K562 (cell line): ENCODE measurements at places on chromosomes 4 and X. TPM values are rescaled to one million over a fixed set of nuclear protein-coding genes. Genes with fewer than 3 reads are reported as not detected.

Gene TET2
- total RNA-seq: 7.0 and 8.6 TPM in 2 replicates

GRCh38 chrX:13258052-13258444, 61.8 kb downstream of the ATXN3L start:
- no peak overlapping the region for H3K4me3 ChIP-seq
- no peak overlapping the region for H3K27ac ChIP-seq
- no peak for DNase-seq

- H3K36me3 ChIP-seq: no peaks in the 10 kb centered on the region
- peaks cover 65% of the 10 kb centered on the region for H3K27me3 ChIP-seq
- no peak overlapping the region for H3K27ac ChIP-seq
- no peaks in the 10 kb centered on the region for H3K4me1 ChIP-seq
These were observed 10.5 kb downstream of the MSX1 start for GRCh38 chr4:4869731-4870571.

DNA sequence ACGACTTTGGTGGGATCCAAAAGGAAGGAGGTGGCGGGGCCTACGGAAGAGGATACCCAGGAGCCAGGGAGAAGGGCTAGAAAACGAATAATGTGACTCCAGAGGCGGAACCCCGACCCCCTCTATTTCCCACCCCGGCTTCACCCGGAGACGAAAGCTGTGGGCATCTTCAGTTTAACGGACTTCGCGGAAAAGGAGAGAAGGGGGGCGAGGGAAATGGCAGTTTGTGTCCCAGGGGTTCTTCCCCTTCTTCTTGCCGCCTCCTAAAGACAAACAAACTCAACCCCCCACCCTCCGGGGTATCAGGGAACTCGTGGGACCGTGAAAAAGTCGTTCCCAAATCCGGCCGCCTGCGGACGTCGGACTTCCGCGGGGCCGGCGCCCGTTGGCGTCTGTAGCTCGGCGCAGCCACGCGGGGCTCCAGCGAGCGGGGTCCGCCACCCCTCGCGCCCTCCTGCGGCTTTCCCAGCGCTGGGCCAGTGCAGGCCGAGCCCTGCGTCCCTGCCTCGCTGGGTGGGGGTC, 3.6 kb upstream of the LEF1 start:
- peaks cover 2% of the 10 kb centered on the region; the same call in 2 of the 3 replicates for H3K4me1 ChIP-seq
- no peak overlapping the region for H3K4me3 ChIP-seq
- no peaks in the 10 kb centered on the region; the same call in 2 of the 3 replicates for H3K36me3 ChIP-seq

Gene PNMA6F
- not detected in 2 replicates for total RNA-seq

DNA sequence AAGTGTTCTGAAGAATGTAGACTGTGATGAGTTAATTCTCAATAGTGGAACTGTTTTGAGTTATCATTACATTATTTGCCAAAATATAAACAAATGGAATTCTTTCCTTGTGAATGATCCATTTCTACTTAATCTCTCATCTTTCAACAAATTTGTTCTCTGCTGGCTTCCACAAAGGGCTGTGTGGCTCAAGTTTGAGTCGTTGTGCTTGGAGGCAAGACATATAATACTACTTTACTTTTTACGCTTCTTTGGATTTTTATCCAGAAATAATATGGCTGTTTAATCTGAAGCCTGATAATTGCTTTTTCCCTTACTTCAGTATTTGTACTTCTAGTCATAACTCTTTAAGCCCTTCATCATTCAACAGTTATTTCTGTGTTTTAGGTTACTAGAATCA, 169.5 kb downstream of the ARHGAP10 start:
- no peaks in the 10 kb centered on the region for H3K36me3 ChIP-seq
- no peak overlapping the region for H3K27ac ChIP-seq
- H3K4me1 ChIP-seq: no peaks in the 10 kb centered on the region
- no peaks in the 10 kb centered on the region for H3K27me3 ChIP-seq
- no peak for DNase-seq

- H3K4me3 ChIP-seq: no peak overlapping the region
- H3K27ac ChIP-seq: no peak overlapping the region
- H3K4me1 ChIP-seq: no peaks in the 10 kb centered on the region
These were observed 205.2 kb downstream of the CHIC1 start for GRCh38 chrX:73768160-73768559.

DNA sequence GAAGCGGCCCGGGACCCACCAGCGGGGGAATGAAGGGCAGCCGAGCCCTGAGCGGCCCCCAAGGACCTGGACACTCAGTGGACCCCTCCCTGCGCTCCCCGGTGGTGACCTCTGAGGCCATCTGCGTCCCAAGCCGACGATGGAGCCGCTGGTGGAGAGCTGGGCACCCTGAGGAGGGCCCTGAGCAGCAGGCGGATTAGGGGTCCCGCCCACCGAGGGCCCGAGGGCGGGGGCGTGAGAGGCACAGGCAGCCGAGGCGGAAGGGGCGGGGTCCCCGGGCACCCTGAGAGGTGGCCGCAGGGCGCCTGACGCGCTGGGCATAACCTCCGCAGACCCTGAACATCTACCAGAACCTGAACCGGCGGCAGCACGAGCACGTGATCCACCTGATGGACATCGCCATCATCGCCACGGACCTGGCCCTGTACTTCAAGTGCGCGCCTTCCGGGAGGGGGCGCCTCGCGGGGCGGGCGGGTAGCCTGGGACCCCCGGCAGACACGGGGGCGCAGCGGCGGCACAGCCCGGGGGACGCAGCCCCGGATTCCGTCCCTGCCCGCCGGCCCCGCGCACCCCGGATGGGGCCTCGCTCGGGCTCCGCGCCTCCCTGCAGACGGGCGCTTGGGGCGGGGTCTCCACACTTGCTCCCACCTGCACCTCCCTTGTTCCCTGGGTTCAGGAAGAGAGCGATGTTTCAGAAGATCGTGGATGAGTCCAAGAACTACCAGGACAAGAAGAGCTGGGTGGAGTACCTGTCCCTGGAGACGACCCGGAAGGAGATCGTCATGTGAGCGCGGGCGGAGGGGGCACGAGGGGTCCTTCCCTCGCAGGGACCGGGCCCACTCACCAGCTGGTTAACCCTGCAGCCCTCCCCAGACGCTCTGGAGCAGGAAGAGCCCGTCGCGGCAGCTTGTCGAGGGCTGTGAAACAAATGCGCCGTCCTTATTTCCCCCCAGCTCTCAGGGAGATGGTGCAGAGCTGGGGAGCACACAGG, 10.3 kb downstream of the ATP5ME start:
- no peaks in the 10 kb centered on the region for H3K4me1 ChIP-seq
- no peak overlapping the region for H3K4me3 ChIP-seq
- no peak overlapping the region for H3K27ac ChIP-seq

- no peaks in the 10 kb centered on the region for H3K27me3 ChIP-seq
- no peak for DNase-seq
- H3K4me1 ChIP-seq: no peaks in the 10 kb centered on the region
- no peak overlapping the region for H3K27ac ChIP-seq
- H3K4me3 ChIP-seq: no peak overlapping the region
These were observed 36.0 kb downstream of the LHFPL1 start for GRCh38 chrX:112643721-112644120.

Gene SRP72
- 202 and 205 TPM in 2 replicates for total RNA-seq

Gene HELT
- not detected in 2 replicates for total RNA-seq

Gene SHROOM2
- not detected in 2 replicates for total RNA-seq

Gene GIMD1
- total RNA-seq: not detected in 2 replicates

DNA sequence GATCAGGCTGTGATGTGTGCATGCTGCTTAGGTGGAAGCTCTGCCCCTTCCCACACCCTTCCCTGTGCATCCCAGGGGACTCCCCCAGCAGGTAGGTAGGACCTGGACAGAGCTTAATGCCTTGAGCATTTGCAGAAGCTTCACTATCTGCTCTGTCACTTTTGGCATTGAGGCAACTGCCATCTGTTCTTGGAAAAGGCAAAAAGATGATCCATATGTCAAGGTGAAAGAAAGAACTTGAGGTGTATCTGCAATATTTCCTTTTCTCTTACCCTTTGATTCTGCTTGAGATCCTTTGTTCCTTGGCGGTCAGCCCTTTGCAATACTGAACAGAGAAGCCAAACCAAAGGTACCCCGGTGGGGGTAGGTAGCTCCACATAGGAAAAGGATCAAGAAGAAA, 37.1 kb upstream of the TBC1D9 start:
- H3K27ac ChIP-seq: no peak overlapping the region
- H3K36me3 ChIP-seq: no peaks in the 10 kb centered on the region
- no peak overlapping the region for H3K4me3 ChIP-seq
- DNase-seq: no peak
- no peaks in the 10 kb centered on the region for H3K27me3 ChIP-seq

Gene RHOXF1
- total RNA-seq: not detected in 2 replicates

DNA sequence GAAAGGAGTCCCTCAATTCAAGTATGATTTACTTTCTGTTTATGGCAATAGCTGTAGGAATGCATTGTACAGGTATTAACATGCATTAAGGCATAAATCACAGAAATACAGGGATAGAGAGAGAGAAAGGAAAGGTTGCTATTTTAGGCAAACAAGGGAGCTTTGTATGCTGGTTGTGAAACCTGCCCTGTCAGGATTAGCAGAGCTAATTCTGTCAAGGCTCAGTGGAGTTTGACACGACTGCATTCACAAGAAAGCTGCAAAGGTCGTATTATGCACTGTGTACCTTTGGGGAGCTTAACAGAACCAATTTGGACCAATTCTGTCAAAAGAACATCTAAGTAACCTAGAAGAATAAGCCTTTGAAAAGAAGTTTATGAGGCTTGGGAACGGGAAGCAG, 239.3 kb downstream of the GRIA2 start:
- H3K36me3 ChIP-seq: no peaks in the 10 kb centered on the region
- no peak overlapping the region for H3K27ac ChIP-seq
- H3K27me3 ChIP-seq: no peaks in the 10 kb centered on the region
- no peaks in the 10 kb centered on the region for H3K4me1 ChIP-seq

DNA sequence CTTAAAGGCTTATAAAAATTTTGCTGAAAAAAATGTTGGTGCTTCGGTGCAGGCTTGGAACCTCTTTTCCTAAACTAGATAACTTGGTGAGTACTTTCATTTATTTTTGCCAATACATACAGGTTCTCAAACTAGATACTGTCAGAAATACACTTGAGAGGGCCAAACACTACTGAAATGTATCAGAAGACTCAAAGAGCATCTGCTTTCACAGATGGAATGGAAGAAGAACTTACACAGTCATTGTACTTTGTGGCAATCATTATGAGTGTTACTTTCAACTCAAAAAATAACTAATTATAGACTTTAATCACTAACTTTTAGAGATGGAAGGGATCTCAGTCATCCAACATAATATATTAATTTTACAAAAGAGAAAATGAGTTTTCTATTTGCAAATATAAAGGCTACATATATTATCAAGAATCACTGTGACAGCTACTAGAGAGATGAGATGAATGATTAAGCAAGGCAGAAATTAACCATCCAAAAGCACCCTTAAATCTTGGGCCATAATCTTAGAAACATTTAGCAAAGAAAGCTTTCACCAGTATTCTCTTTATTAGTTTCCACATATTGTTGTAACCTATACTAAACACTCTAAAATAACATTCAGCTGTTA, 1.0 kb downstream of the ENAM start:
- H3K27ac ChIP-seq: no peak overlapping the region
- H3K36me3 ChIP-seq: no peaks in the 10 kb centered on the region
- H3K27me3 ChIP-seq: no peaks in the 10 kb centered on the region
- no peak overlapping the region for H3K4me3 ChIP-seq
- no peaks in the 10 kb centered on the region for H3K4me1 ChIP-seq

- peaks cover 10% of the 10 kb centered on the region for H3K4me1 ChIP-seq
- H3K27ac ChIP-seq: peak within 1 kb of the TSS; percentile 88
- H3K4me3 ChIP-seq: peak within 1 kb of the TSS; percentile 71
- DNase-seq: peak; percentile 48
- H3K27me3 ChIP-seq: no peaks in the 10 kb centered on the region
- no peaks in the 10 kb centered on the region for H3K36me3 ChIP-seq
These were observed at the start of gene STS for GRCh38 chrX:7147413-7147977. TSS of gene STS (plus strand) at chrX:7147712. CDS start at chrX:7253200, 105,488 bp downstream.

DNA sequence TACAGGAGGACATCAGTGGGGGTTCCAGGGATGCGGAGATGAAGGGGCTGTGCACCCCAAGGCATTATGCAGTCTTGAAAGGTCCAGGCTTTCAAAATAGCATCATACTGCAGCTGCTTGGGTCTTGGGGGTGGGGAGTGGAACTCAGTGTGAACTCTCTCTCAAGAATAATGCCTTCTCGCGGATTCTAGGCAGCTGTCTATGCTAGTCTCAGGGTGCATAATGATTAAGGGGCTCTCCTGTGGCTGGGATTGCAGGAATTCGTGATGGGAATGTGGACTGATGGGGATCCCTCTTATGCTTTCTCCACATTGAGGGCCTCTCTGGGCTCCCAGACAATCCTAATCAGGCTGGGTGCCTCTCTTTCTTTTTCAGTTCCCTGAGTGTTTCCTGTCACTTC, 172.2 kb upstream of the ARHGAP24 start:
- H3K27ac ChIP-seq: no peak overlapping the region
- H3K36me3 ChIP-seq: no peaks in the 10 kb centered on the region
- DNase-seq: no peak
- no peaks in the 10 kb centered on the region for H3K27me3 ChIP-seq

DNA sequence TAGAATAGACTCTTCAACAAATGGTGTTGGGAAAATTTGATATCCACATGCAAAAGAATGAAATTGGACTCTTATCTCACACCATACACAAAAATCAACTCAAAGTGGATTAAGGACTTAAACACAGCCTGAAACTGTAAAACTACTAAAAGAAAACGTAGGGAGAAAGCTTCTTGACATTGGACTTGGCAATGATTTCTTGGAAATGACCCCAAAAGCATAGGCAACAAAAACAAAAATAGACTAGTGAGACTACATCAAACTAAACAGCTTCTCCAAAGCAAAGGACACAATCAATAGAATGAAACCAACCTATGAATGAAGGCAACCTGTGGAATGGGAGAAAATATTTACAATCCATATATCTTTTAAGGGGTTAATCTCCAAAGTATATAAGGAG, 94.7 kb upstream of the INTU start:
- H3K27me3 ChIP-seq: no peaks in the 10 kb centered on the region; the same call in 1 of the 2 replicates
- no peaks in the 10 kb centered on the region for H3K36me3 ChIP-seq
- DNase-seq: no peak
- no peak overlapping the region for H3K27ac ChIP-seq
- no peaks in the 10 kb centered on the region for H3K4me1 ChIP-seq

DNA sequence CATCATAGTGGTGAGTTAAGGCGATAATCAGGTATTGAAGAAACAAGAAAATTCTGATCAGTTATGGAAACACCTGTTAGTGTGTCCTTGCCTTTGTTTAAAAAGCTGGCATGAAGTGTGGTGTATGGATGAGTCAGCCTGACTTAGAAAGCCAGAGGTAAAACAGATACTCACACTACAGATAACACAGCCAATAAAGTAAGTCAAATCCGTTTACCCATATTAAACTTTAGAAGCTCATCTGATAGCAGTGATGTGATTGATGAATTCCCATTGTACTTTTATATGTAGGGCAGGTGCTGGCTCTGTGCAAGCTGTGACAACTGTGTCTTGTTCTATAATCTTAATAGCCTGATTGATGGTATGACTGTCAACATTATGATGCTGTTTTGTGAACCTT, 1392.7 kb upstream of the IGFBP7 start:
- H3K27ac ChIP-seq: no peak overlapping the region
- H3K27me3 ChIP-seq: no peaks in the 10 kb centered on the region
- H3K36me3 ChIP-seq: no peaks in the 10 kb centered on the region
- H3K4me3 ChIP-seq: no peak overlapping the region

GRCh38 chr4:21117541-21118180, 417.4 kb downstream of the PACRGL start:
- no peak overlapping the region for H3K4me3 ChIP-seq
- no peak overlapping the region for H3K27ac ChIP-seq
- no peaks in the 10 kb centered on the region for H3K27me3 ChIP-seq
- H3K36me3 ChIP-seq: no peaks in the 10 kb centered on the region

Gene TECRL
- total RNA-seq: not detected in 2 replicates
